NCI-H2081 (cell line): ENCODE measurements at places on chromosomes 6 and 20.
A peak's percentile ranks its signal among the peaks of the same experiment; 100 is the strongest.

- DNase-seq, result no peak
These were observed 622 bp downstream of the GPANK1 start for GRCh38 chr6:31663961-31664789.

GRCh38 chr6:88263591-88263990, 97.4 kb upstream of the CNR1 start:
- no peak for DNase-seq

- no peak for DNase-seq
These were observed 17.4 kb downstream of the CST7 start for GRCh38 chr20:24966317-24967012.

GRCh38 chr6:30885481-30885998, 1.2 kb downstream of the DDR1 start:
- DNase-seq, result peak; percentile 13

GRCh38 chr20:35598899-35599775, 16.5 kb upstream of the SPAG4 start:
- no peak for DNase-seq

DNA sequence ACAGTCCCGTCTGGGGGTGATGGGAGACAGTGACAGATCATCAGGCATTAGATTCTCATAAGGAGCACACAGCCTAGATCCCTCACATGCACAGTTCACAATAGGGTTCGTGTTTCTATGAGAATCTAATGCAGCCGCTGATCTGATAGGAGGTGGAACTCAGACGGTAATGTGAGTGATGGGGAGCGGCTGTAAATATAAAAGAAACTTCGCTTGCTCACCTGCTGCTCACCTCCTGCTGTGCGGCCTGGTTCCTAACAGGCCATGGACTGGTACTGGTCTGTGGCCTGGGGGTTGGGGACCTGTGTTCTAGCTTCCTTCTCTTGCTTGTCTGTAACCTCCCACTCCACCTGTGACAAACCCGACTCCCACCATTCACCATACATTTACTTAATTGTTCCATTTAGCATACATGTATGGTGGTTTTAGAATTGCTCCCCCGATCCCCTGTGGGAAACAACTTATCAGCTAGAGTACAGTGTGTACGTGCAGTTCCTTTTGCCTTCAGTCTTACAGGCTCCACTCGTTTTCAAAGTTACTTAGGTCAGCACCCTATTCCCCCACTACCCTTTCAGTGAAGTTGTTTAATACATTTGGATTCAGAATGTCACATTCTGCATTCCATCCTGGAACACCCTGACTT, 4.0 kb downstream of the MANBAL start:
- DNase-seq, result no peak

DNA sequence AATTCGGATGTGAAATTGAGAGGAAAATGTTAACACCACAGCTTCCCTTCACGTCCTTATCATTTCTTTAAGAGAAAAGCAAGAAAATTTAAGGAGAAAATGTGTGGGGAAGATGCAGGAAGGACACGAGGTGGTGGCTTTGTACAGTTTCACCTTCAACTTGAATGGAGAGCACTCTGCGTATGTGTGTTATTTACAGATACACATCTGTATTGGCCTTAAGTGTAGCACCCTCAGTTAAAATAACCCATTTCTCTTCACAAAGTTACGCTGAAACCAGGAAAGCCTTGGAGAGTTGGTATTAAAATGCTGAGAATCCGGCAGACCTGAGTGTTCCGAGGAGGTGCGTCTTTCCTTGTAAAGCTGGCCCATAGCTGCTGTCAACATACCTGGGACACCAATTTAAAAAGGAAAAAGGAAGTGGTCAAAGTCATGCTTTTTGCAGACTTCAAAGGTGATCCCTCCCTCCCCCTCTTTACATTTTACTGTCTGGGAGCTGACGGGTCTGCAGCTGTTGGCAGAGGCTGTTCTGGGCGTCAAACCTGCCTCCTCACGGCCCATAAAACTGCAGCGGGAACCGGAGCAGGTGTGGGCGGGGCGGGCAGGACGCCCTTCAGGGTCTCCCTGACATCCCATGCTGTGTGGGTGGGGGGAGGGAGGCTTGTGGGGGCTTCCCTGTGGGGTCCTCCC, 61.3 kb upstream of the TBXT start:
- no peak for DNase-seq

GRCh38 chr6:44333942-44334341, 8.5 kb upstream of the SPATS1 start:
- no peak for DNase-seq

DNA sequence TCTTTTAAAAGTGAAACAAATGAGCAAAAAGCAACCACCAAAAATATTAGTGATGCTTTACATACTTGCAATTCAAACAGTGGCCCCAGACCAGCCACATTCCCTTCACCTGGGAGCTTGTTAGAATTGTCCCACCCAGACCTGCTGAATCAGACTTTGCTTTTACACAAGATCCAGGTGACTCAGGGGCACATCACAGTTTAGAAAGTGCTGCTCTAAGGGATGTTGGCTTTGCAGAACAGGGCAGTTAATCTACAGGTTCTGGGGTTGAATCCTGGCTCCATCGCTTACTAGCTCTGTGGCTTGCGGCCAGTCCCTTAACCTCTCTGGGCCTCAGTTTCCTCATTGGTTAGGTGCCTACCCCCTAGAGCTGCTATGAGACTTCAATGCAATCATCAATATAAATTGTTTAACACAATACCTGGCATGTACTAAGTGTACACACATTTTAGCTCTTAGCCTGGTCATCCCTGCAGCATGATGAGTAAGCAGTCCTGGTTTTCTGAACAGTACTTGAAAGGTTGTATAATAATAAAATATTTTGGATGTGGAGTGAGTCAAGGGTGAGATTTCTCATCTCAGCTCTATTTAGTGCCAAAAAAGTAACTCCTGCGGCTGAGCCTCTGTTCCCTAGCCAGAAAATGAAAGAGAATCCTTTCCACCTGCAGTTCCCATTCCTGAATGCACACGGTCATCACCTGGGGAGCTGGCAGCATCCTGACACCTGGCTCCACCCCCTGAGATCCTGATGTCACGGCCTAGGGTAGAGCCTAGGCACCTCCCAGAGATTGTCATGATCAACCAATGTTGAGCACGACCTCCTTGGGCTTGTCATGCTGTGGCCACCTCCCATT, 162.7 kb downstream of the ANKRD60 start:
- no peak for DNase-seq

- DNase-seq, result no peak
These were observed 121.5 kb upstream of the ARG1 start for GRCh38 chr6:131451321-131452144.

GRCh38 chr6:97394160-97394748, 111.2 kb upstream of the MMS22L start:
- DNase-seq, result peak; percentile 53

DNA sequence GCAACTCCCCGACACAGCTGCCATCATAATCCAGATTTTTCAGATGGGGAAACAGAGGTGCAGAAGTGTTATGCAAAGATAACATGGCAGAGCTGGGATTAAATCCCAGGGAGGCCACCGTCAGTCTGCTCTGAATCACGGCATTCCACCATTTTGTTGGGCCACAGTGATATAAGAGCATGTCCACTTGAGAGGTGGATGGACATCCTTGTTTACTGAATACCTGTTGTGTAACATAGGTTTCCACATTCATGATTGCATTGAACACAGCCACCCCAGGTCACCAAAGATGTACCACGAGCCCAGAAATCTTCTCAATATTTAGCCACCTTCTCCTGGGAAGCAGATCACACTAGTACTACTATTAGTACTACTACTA, 191.5 kb downstream of the LRFN2 start:
- no peak for DNase-seq

DNA sequence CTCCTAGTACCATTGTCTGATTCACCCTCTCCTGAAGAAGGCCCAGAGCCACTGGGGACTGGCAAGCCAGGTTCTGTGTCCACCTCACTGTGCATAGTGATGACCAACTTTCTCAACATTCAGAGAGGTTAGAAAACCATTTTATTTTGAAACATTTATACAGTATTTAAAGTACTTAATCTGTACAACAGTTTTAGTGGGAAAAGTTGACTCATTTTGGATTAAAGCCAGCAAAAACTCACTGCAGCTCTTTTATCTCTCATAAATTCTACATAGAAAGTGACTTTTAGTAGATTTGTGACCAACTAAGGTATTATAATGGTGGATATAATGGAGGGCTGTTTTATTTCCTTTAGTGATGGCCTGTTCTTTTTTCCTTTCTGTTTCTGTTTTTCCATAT, 9.7 kb downstream of the TULP4 start:
- no peak for DNase-seq

DNA sequence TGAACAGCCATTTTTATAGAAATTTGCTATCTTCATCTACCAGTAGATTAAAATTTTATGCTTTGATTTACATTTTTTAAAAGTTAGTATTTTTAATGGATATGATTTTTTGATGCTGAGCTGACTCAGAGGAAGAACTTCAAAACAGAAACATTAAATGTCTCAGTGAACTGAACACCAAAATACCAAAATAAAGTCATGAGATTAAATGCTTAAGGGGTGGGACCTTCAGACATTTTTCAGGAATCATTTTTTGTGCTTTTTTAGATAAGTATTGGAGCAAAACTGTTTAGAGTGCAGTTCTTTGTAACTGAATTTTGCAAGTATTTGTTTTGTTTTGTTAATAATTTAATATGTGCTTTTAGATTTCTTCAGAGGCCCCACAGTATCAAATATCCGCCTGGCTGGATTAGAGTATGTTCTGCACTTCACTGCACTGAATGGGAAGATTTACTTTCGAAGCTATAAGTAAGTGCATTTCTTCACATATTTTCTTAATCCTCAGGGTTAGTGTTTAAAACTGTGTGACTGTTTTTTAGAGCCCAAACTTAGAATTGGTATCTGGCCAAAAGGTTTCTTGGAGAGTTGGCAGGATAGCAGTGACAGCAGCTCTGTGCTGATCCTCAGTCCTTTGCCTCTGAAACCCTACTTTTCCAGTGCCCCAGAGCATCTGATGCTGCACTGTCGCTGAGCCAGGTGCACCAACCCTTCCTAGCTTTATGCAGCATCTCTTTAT, 33.7 kb downstream of the RPF2 start:
- no peak for DNase-seq

DNA sequence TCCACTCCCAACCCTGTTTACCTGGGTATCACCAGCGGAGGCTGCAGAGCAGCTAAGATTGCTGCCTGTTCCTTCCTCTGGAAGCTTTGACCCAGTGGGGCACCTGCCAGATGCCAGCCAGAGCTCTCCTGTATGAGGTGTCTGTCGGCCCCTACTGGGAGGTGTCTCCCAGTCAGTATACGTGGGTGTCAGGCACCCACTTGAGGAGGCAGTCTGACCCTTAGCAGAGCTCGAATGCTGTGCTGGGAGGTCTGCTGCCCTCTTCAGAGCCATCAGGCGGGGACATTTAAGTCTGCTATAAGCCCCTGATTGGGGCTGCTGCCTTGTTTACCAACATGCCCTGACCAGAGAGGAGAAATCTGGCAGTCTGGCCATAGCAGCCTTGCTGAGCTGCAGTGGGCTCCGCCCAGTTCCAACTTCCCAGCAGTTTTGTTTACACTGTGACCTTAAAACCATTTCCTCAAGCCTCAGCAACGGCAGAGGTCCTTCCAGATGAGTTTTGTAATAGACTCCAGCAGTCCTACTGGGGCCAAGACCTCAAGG, 2.8 kb downstream of the RAET1E start:
- no peak for DNase-seq

DNA sequence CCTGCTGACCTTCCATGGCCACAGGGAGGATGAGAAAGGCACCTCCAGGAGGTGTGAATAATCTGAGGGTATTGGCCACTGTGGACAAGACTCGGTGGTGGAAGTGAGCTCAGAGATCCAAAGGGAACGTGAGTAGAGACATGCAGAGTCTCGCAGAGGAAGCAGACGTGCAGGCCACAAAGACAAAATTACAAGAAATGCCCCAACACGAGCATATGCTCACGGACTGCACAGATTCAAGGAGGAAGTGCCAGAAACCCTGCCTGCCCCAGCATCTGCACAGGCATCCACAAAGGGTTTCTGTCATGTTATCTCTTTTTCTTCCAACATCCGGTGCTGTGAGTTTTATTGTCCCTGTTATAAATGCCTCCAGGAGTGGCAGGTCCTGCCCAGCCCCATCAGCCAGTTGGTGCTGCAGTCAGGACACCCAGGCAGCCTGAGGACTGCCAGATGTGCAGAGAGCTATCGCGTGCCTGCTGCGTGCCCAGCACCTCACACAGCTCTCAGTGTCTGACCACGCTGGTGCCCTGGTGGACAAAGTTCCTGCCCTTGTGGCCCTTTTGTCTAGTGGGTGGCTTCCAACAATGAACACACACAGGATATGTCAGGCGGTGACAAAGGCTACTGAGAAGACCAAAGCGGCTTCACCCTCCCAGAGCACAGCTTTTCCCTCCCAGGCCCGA, 34.0 kb upstream of the FANCE start:
- DNase-seq, result no peak

DNA sequence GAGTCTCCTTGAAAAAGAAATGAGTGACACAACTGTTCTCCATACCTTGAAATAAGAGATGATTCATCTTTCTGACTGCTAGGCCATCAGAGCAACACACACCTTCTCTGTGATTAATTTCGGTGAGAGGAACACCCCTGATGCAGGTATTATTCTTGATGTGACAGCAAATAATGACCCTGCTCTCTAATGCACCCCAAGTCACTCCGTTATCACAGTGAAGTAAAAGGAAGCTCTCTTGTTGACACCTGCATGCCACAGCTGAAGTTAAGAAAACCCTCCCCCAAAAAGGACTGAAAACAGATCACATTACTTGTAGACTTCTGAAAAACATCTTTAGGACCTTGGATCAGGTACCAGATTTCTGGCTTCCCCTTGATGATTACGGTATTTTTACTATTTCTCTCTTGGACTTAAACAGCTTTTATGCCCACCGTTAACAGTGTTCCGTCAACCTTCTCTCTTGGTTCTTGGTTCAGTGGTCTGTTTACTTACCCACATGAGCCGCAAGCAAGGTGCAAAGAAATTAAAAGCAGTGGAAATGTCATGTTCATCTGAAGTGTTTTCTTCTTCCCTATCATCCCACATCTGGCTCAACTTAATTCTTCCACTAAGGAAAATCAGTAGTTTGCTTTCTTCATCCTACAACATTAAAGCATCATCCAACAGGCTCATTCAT, 249.7 kb downstream of the GMPR start:
- DNase-seq, result no peak

GRCh38 chr20:52261792-52262191, 70.2 kb upstream of the ZFP64 start:
- DNase-seq, result no peak

- no peak for DNase-seq
These were observed 5.3 kb upstream of the FBXO9 start for GRCh38 chr6:53059648-53060589.

DNA sequence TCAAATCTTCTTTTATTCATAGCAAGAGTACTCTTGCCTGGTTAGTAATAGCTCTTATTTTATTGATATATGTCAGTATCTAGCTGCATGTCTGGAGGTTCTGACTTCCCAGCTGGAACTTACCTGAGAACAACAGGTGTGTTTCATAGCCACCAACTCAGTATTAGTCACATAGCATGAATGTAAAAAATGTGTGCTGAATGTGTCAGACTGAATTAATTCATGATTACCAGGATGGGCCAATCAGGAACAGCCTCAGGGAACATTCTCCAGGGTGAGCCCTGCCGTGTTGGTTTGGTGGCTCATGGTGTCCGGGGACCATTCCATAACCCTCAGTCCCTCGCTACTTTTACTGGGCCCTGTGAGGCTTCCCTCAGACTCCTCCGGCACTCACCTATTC, 99.7 kb downstream of the TULP4 start:
- DNase-seq, result no peak
